Posterior vena cava (tissue), 2 donors: ENCODE measurements at places on chromosomes 6 and 20. TPM values are rescaled to one million over a fixed set of nuclear protein-coding genes. Genes with fewer than 3 reads are reported as not detected.
A peak's percentile ranks its signal among the peaks of the same experiment; 100 is the strongest.

- DNase-seq: no peak
Observed at GRCh38 chr6:117947234-117947633, 40.2 kb downstream of the SLC35F1 start.

GRCh38 chr6:53301801-53302537 lies 46.8 kb downstream of the ELOVL5 start:
- DNase-seq: no peak

GRCh38 chr20:57627339-57627738 lies 7.1 kb upstream of the ZBP1 start:
- no peak for DNase-seq

GRCh38 chr6:12538881-12539357 lies 177.6 kb upstream of the PHACTR1 start:
- DNase-seq: peak; percentile 87

- no peak for DNase-seq
Observed at GRCh38 chr6:6484681-6485080, 103.8 kb upstream of the LY86 start.

DNA sequence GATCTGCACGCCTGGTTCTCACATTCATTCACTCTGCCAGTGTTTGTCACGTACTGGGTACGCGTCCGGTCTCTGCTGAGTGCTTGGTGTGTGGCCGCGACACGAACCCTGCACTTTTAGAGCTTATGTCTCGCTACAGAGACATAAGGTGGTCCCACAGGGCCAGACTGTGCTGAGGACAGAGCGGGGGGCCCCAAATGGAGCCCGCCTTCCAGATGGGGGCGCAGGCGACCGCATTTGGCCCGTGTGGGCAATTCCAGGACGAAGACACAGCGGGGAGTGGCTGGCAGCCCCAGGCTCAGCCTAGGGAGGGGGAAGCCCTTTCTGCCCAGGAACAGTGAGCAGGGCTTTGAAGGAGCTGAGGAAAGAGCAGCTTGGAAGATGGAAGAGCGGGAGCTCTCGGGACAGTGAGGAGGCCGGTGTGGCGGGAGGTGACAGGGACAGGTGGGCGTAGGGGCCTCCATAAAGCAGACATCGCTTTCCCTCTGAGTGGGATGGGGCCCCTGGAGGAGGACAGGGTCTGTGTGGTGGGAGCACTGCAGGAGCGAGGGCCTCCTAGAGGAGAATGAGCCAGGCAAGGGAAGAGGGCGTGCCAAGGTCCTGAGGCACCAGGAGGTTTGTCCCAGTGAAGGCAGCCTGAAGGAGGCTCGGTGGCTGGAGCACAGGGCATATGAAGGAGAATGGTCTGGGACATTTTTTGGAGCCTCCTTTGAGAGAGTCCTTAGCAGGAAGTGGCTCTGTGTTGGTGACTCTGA lies 7.8 kb upstream of the MTG2 start:
- DNase-seq: no peak

DNA sequence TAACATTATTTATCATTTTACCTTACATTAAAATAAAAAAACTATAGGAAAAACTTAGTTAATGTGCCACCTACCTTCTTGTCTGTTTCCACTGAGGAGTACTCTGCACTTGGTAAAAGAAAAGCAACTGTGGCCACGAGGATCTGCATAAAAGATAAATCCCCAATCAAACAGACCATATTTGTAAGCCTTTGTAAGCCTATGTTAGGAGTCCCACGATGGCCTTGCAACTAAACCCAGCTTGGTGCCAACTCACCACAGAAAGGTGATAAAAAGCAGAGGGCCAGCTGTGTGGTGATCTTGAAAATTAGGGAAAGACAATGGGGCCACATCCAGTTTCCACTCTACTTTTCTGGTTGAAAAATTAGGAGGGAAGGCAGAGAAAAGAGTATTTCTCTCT lies 156.9 kb downstream of the INSM1 start:
- DNase-seq: no peak

DNA sequence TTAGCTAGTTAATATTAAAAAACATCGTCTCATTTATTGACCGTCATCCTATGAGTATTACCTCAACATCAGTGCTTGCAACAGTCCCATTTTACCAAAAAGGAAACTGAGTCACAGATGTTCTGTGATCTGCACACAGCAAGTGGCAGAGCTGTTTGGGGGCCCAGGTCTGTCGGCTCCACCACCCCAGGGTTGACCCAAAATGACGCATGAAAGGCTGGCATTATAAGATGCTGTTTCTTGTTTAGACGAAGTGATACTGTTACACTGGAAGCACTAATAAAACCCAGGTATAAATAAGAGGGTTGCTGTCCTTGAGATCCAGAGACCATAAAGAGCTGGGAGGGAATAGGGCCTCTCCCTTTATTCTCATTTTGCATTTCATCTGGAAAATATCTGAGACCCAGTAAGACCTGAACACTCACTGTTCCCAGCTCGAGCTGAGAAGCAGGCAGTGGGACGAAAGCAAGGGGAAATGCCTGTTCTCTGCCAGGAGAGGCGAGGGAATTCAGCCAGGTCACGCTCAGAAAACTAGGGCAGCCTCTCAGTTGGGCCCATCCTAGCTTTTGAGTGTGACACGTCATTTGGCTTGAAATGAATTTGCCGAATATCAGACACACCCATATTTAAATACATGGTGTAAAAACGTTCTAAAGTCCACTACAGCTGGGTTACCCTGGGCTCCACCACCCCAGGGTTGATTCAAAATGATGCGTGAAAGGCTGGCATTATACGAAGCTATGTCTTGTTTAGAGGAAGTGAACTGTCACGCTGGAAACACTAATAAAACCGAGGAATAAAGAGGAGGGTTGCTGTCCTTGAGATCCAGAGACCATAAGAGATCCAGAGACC lies 1.4 kb upstream of the MICAL1 start:
- peak; percentile 92 for DNase-seq

GRCh38 chr20:891706-892080 lies 24.4 kb downstream of the ANGPT4 start:
- peak; percentile 3 for DNase-seq

DNA sequence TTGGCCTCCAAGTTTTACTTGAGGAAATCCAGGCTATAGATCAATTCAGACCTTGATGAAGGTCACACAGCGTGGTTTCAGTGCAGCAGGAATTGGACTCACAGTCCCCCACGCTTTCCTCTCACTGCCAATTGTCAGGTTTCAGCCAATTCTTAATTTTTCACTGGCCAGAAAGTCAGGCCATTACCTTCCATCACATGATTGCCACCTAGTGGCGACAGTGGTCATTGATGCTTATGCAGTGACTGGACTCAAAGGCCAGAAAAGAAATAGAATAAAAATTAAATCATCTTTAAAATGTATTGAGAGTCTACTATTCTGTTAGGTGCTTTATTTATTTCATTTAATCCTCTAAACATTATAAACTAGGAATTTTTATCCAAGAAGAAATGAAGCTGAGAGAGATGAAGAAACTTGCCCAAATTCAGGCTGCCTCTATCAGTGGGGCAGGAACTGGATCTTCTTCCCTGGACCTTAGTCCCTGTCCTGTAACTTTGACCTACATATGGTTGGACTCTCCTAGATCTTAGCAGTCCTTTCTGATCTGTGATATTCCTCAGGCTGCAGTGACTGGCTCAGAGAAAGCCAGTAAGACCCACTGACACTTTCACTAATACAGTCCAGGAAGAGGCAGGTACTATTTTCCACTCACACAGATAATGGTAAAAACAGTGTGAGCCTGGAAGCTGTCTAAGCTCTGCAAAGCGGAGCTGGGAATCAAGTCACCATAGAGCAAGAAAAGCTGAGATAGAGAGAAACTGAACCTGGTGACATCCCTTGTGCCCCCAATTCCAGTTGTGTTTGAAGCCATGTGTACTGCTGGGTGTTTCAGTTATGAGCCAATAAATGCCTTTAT lies 133.3 kb downstream of the ELOVL4 start:
- DNase-seq: peak; percentile 83

- DNase-seq: no peak
Observed at GRCh38 chr6:138528137-138528536, 28.8 kb upstream of the NHSL1 start.

- DNase-seq: no peak
Observed at GRCh38 chr6:110934381-110934898, 24.1 kb upstream of the GTF3C6 start.

The BCAS1 gene
- total RNA-seq: 0.86 TPM

The FNDC11 gene
- total RNA-seq: not detected

The NKX2-4 gene
- total RNA-seq: not detected

The AVP gene
- total RNA-seq: not detected
